ENCODE measurements at places on chromosomes 1 and 21.

- DNase-seq, result no peak
Measured at GRCh38 chr1:109863667-109864046, 47.0 kb upstream of the CSF1 start.

GRCh38 chr1:197619008-197619640 lies 156.2 kb downstream of the DENND1B start:
- no peak for DNase-seq

DNA sequence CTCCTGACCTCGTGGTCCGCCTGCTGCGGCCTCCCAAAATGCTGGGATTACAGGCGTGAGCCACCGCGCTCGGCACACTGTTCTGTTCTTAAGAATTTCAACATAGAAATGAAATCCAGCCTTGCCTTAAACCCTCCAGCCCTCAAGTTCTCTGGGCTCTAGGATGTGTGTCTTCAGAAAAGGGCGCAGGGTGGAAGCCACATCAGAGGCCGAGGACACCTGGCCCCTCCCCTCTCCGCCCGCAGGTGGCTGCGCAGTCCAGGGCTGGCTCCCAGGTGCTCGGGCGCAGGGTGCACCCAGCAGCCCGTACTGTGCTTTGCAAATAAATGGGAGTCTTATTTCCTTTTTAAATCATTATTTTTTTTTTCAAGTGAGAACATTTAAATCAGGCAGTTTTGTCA lies 2.0 kb upstream of the C1orf174 start:
- DNase-seq, result no peak

DNA sequence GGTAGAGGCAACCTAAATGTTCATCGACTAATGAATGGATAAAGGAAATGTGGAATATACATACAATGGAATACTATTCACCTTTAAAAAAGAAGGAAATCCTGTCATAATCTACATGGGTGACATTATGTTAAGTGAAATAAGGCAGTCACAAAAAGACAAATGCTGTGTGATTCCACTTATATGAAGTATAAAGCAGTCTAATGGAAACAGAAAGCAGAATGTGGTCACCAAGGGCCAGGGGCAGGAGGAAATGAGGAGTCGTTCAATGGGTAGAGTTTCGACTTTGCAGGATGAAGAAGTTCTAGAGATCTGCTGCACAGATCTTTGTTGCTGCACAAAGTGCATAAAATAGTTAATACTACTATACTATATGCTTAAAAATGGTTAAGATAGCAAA lies 7.8 kb downstream of the DIPK1A start:
- no peak for DNase-seq

DNA sequence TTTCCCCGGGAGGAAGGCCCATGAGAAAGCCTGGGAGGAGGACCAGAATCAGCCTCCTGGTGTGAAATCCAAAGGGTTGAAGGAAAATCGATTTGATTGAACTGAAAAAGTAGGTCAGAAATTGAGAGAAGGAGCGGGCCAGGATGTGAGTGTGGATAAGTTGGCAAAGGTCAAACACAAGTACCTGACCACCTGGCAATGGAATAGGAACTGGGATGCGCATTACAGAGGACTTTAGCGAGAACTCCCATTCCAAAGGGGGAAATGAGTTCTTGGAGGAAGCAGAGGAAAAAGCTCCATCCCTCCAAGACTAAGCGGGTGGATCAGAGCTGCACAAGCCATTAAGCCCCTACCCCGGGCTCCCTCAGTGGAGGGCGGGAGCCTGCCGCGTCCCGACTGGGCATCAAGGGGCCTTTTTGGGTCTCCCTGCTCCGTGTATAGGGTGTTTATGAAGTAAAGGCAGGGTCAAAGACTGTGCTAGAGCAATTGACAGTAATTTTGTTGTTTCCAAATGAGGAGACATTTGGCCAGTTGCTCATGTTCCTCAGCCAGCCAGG lies 56.4 kb downstream of the TGFB2 start:
- no peak for DNase-seq

DNA sequence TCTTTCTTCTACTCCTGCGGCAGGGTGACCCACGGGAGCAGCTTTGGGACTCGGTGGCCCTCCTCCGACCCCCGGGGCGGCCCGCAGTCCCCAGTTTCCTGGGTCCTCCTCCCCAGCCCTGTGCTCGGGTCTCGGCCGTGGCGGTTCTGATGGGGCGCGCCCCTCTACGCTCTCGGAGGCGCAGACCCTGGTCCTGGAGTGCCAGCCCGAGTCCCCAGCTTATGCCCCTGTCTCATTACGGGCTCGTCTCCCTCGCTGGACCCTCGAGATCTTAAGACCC lies 430 bp downstream of the BTG2 start:
- DNase-seq, result no peak

DNA sequence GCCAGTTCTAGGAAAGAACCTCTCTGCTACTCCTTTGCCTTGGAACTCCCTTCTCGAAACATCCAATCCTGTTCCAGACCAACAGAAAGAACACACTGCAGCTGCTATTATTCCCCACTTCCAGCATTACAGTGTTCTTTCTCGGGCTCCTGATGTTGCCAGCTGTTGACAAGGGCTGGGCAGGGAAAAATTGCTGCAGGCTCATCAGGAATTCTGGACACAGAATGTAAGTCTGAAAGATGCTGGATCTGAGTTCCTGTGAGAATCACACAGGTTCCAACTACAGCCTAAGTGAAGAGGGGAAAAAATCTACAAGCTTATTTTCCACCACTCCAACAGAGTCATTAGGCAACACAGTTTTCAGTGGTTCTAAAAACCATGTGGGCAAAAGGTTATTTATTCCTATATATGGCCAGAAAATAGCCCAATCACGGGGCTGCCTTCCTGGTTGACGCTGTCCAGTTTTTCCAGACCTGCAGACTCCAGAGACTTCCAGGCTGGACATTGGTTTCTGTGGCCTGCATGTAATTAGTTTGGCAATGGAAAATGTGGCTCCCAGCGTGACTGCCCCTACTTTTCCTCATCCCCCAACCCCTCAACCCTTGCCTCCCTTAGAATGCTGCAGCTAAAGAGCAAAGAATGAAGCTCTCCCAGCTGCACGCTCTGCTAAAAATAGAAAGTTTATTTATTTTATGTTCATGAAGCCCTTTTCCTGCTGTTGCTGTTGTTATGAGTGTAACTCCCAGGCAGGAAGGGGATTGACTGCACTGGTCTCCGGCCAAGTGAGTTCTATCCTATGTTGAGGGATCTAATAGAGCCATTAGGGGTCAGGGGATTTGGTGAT lies 8.3 kb upstream of the KIAA0040 start:
- DNase-seq, result no peak

- no peak for DNase-seq
Measured at GRCh38 chr1:5110508-5110907, 456.1 kb downstream of the AJAP1 start.

GRCh38 chr1:37347104-37347649 lies 127.2 kb upstream of the ZC3H12A start:
- DNase-seq, result no peak

DNA sequence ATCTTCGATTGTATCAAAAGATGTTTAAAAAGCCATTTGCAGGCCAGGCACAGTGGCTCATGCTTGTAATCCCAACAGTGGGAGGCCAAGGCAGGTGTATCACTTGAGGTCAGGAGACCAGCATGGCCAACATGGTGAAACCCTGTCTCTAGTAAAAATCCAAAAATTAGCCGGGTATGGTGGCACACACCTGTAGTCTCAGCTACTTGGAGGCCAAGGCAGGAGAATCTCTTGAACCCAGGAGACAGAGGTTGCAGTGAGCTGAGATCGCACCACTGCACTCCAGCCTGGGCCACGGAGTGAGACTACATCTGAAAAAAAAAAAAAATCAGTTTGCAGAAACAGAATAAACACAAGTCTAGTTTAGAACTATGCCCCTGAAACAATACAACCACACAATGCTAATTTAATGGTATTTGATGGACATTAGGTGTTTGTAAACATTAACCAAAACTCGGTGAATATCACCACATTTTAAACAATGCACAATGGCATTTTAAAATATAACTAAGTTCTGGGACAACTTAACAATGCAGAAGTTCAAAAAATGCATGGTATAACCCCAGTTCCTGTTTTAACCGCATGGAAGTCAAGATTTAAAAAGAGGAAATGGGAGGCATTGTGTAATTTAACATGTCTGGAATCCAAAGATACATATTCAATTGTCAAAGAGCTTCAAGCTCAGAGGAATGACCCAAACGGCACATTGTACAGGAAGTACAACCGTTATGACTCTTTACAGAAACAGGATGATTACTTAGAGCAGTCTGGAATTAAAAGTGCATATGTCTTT lies 7.1 kb upstream of the PTTG1IP start:
- no peak for DNase-seq

GRCh38 chr1:174448974-174449373 lies 1.2 kb downstream of the GPR52 start:
- no peak for DNase-seq

- no peak for DNase-seq
Measured at GRCh38 chr1:47913225-47913823, 83.9 kb downstream of the TRABD2B start.

- DNase-seq, result no peak
Measured at GRCh38 chr1:198495631-198496030, 44.8 kb downstream of the ATP6V1G3 start.

DNA sequence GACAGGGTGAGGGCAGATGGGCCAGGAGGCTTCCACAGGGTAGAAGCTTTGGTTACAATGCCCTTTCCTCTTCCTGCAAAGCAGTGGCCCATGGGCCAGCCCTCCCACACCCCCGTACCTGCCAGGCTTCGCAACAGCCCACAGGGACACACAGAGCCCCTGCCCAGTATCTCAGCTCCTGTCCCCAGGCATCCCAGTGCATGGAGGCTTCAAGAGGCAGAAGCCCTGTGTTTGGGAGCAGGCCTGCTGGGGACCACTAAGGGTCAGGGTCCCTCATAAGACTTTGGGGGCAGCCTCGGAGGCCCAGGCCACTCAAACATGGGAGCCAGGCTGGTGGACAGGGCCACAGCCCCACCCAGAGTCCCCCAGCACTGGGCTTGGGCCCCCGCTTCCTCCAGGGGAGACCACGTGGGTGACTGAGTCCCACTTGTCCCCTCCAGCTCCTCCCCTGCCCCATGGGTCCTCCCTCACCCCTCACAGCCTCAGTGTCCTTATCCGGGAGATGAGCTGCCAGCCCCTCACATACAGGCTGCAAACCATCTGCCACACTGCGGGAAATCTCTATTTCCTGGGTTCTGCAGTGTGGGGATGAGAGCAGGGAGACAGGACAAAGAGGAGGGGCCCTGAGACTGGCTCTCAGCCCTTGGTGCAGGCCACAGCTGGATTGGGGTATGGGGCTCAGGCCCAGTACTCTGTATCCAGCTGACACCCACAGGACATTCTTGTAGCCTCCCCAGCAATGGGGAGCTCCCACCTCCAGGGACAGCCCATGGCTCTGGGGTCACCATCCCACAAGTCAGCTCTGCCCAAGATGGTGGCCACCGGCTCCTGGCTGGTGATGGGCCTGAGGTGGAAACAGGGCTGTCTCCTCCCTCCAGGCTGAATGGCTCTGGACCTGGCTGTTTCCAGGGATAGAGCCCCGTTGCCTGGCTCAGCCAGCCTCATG lies 50.7 kb downstream of the WNT9A start:
- no peak for DNase-seq

DNA sequence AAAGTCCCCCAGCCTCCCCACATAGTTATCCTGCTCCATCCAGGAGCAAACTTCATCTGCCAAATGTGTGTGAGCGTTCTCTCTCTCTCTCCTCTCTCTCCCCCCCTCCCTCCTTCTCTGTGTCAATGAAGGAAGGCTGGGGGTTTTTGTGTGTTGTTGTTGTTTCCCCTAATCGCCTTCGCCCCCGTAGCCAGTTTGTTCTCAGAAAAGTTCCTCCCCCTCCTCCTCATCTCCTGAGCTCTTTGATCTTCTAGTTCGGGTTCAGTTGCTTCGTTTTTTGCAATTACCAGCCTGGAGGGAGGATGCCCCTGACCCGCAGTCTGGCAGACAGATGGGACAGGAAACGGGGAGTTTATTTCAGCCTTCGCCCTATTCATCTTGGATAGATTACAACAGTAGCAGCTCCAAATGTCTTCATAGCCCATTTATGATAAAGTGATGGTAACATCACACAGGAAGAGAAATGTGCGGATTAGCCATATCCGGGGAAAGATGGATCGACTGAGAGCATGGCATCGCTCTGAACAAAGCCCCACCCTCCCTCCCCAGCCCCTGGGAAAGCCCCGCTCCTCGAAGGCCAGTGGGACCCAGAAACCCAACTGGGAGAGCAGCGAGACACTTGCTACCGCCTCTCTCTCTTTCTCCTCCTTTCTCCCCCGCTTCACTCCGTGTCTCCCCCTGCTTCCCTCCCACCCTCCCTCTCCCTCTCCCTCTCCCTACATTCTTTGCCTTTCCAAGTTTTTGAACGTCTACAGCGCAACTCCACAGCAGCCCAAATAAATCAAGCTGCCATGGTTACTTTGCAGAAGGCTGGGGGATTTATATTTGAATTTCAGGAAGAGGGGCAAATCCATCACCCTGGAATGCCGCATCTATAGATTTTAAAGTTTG lies 139.7 kb upstream of the ARHGEF16 start:
- peak; percentile 61 for DNase-seq

DNA sequence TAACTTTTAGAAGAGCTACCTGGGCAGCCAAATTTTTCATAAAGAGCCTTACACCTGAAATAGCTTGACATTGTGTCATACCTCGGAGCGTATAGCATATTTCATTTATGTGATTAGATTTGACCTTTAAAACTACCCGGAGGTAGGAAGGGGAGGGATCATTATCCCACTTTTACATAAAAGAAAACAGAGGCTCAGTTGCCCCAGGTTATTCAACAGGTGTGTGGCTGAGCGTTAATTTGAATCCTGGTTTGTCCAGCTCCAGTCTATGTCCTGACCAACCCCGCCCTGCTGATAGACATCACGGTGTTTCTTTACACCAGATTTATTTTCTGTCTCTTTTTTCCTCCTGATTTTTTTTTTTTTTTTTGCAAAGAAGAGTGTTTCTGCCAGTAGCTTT lies 39.7 kb downstream of the PBX1 start:
- no peak for DNase-seq

GRCh38 chr21:22297575-22297974 lies 1299.4 kb downstream of the NCAM2 start:
- DNase-seq, result no peak

DNA sequence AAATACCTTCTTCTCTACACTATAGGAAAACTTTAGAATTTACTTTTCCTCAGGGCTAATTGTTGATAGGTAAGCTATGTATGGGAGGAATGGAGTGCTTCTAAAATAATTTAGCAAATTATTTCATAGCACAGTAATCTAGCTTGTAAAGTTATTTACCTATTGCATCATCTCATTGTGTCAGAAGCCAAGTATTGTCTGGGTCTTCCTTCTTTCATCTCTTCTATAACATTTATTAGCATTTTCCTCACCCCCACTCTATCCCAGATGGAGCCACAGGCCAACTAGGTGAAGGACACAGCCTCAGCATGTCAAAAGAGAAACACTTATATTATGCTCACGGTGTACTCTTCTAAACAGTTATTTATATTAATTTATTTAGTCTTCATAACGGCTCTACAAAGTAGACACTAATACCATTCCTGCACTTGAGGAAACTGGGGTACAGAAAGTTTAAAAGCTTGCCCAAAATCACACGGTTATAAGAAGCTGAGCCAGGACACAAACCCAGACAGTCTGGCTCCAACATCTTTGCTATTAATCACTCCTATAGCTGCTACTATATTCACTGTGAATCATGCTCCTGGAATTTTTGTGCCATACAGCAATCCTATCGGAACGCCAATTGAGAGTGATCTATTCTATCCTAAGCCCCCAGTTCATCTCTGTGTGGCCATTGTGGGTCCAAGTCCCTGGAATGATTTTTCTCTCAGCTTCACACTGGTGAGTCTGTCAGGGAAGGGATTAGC lies 43.1 kb downstream of the OR10J5 start:
- DNase-seq, result no peak

- no peak for DNase-seq
Measured at GRCh38 chr21:25563361-25564116, 43.7 kb downstream of the MRPL39 start.
